Stimulated activated CD8-positive, alpha-beta memory T cell treated with anti-CD3 and anti-CD28 coated beads, Interleukin-4, amount 100 ng/mL, for 1 hour (primary cell): ENCODE measurements at places on chromosomes 2 and 18.

DNA sequence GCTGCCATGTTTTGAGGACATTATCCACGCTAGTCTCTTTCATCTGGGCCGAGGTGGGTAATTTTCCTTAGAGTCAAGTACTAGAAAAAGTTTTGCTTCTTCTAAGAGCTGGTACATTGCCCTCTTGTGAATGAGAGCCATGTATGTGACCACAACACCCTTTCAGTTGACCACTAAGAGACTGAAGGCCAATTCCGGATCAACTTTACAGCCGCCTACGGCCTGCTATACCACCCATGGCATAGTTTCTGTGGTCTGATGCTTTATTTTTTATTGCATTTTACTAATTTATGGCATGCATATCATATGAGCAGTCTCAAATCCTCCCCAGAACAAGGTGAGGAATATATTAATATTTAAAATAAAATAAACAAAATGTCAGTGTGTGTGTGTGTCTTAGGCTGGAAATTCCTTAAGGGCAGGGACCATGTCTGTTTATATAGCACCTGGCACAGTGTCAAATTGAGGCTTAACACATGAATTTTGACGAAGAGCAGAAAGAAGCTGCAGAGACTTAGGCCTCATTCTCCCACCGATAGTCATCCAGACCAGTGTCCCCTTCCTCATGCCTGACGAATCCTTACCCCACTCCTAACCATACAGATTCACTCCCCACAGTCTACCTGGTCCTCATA is 35.4 kb downstream of the PSD4 start:
- DNase-seq: no peak

DNA sequence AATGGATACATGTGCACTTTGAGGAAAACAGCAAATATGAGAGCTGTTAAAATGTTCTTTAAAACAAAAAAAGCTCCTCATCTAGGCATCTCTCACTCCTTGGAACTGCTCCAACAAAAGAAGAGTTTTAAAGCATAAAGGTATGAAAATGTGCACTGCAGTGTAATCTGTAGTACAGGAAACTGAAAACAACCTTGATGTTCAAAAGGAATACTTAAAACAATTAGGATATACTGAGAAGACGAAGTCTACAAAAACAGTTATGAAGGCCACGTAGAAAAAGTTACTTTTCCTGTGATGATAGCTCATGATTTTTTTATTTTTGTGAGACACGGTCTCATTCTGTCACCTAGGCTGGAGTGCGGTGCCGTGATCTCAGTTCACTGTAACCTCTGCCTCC is 2.1 kb upstream of the GPR75 start:
- no peak for DNase-seq

- DNase-seq: no peak
Measured at GRCh38 chr2:88058191-88058590, 2.6 kb upstream of the KRCC1 start.

GRCh38 chr2:172093416-172094293 is 8.3 kb downstream of the DLX1 start:
- no peak for DNase-seq

GRCh38 chr2:65415091-65415490 is 17.3 kb downstream of the SPRED2 start:
- no peak for DNase-seq

DNA sequence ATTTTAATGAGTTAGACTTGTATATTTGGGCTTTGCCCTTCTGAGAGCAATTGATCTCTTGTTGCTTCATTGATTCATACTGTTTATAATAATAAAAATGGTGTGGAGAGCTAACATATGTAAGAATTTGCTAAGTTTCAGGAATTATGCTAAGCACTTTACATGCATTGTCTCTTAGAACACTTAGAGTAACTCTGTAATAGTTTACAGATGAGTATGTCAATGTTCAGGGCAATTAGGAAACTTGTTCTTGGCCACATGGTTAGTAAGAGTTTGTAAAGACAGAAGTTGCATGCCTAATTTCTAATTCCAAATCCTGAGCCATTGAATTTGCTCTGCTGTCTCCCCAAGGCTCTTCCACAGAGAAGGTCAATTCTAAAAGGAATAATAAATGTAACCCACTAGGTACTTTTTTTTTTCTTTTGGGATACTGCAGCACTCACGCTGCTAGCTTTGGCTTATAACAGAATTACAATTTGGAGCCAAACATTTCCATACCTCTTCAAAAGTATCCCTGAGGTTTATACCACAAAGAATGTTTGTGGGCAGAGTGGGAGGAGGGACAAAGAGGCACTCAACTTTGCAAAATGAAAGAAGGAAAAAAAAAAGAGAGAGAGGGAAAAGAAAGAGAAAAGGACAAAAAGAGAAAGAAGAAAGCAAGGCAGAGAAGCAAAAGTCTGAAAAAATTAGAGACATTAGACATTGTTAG is 232.4 kb downstream of the CALCRL start:
- DNase-seq: no peak

DNA sequence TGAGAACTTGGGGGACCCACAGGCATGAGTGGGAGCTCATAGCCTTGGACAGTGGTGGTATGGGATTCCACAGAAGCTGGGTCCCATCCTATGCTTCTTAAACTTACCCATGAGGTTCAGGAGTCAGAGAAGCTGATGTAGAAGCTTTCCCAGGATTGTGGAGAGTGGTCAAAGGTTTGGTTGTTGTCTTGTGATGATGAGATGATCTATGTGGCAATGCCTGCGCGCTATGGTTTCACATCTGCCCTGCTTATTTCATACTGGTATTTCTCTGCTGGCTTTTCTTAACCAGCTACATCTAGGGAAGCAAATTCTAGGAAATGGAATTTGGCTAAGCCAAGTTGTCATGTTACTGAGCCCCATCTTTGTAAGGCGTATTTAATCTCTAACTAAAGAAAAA is 168.6 kb downstream of the ZNF407 start:
- no peak for DNase-seq

DNA sequence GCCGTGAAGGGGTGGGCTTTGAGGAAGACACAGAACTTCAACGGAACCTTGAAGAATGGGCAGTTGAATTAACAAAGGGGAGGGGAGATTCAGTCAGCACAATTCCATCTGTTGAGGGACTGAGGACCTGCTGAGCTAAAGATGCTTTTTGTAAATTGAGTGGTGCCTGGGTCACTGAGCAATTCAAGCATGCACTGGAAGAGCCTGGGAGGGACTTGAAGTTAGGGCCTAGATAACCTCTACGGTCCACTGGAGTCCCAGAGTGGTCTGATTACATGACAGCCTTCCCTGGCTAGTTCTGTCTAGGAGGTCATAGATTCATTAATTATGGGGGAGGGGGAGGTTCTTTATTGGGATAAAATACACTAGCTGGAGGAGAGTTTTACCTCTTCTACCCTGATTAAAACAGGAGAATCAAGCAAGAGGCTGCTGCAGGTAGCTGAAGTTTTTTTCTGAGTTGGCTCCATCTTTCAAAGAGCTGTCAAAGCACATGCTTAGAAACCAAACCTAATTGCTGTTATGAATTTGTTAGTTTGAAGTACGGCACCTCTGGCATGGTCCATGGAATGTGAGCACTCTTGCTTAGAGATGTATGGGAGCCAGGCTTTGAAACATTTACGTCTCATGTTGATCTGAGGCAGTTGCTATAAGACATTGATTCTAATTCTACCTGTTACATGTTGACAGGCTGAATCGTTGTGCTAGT is 290.2 kb downstream of the PRKCE start:
- DNase-seq: no peak

- DNase-seq: no peak
Measured at GRCh38 chr18:44098551-44099098, 582.1 kb upstream of the SETBP1 start.

GRCh38 chr2:113965644-113966043 is 75.8 kb downstream of the ACTR3 start:
- no peak for DNase-seq

GRCh38 chr18:4842287-4842686 is 354.8 kb downstream of the AKAIN1 start:
- no peak for DNase-seq

DNA sequence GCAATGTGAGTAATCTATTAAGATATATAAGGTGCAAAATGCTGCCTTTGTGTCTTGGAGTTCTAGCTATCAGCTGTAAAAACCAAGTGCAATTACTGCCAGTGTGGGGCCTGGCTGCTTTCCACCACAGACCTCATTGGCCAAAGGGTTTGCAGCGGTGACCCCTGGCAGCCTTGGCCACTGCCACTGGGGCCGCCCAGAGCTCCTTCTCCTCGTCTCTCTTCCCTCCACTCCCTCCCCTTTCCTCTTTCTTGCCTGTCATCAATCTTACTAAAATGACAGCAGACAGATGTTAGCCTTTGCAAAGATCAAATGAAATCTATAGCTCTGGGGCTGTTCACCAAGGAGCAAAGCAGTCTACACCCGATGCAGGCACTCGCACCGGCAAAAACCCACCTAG is 986.3 kb downstream of the BCL11A start:
- no peak for DNase-seq

DNA sequence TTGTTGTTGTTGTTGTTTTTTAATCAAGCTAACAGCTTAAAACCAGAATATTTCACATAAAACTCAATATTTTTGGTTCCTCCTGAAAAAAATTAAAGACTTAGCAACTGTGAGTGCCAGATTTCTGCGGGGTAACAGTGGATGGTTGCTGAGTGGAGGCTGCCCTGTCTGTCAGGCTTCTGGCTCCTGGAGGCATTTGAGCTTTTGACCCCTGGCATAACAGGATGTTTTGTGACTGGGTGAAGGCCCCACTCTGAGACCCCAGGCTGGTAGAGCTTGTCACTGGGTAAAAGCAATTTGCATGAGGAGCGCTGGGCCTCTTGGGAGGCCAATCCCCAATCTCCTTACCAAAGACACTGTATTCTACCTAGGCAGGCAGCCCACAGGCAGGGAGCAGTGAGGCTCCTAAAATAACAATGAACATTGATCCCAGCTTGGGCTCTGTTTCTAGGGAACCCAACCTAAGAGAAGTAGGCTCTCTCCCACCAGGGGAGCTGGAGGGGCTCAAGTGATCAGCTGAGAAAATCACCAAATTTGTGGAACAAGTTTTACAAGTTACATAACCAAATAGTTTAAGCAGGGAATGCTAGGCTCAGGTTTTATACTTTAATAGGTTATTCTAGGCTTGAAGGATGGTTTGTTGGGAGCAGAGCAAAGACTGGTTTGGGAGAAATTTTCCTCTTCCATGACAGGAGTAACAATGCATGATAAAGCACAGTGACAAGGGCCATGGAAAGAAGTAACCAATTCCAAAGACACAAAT is 5.9 kb upstream of the SPRED2 start:
- no peak for DNase-seq

GRCh38 chr18:57624988-57625387 is 3.4 kb upstream of the NARS1 start:
- no peak for DNase-seq

DNA sequence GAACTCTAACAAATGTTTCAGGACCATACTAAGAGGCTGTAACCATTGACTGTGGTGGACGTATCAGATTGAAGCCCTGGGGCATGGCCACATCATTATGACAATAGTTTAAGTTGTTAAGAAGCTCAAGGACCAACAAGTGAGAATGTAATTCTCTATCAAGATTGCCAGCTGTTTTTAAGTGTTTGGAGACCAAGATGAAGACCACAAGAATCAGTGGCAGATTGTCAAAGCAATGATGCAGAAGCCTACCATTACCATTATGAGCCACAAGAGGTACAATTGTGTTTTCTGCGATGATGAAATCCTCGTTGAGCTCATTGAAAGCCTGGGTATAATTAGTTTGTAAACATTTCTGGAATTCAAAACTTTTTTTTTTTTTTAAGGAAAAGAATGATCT is 261.1 kb upstream of the ZEB2 start:
- no peak for DNase-seq

DNA sequence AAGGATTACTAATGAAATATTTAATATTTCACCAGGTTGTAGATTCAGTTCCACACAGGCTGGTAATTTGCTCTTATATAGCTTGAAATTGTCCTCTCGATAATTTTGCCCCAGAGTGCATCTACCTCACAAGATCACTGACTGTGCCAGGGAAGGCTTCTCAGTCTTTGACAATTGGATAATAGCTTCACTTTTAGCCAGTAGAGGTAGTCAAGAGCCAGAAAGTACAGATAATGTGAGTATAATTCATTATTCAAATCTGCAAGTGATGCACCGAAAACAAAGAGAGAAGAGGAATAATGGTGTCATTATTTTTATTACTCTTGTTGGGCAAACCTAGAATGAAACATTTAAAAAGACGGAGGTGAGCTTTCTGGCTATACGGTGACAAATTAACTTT is 292.8 kb downstream of the EN1 start:
- DNase-seq: no peak

DNA sequence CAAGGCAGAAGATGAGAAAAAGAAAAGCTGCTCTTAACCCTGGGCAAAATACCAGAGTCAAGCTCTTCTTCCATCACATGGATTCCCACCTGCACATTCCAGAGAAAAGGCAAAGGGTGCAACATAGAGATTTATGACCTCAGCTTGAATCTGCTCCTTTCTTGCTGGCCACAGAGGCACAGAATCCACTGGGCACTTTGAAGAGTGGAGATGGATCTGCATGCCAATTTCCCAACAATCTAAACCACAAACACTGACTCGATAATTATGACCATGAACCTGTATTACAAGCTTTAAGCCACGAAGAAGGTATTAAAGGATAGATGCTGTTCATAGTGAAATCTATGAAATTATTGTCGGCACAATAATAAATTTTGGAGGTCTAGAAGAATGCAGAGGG is 237.3 kb downstream of the PID1 start:
- no peak for DNase-seq

GRCh38 chr2:232300894-232301387 is 77.6 kb upstream of the ALPP start:
- no peak for DNase-seq

DNA sequence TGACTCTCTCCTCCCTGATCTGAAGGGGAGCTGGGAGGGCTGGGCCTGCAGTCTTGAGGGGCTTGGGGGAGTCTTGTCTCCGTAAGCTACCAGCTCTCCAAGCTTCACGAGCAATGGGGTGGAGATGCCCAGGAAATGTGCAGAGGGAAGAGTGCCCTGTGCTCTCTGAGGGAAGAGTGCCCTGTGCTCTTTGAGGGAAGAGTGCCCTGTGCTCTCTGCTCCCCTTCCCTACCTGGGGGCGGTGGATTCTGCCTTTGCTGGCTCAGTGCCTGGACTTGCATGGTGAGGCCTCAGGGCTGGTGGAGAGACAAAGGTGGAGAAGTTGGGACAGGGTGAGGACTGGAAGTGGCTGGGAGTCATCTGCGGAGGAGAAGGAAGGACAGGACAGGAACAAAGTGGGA is 72.7 kb downstream of the TWIST2 start:
- no peak for DNase-seq

DNA sequence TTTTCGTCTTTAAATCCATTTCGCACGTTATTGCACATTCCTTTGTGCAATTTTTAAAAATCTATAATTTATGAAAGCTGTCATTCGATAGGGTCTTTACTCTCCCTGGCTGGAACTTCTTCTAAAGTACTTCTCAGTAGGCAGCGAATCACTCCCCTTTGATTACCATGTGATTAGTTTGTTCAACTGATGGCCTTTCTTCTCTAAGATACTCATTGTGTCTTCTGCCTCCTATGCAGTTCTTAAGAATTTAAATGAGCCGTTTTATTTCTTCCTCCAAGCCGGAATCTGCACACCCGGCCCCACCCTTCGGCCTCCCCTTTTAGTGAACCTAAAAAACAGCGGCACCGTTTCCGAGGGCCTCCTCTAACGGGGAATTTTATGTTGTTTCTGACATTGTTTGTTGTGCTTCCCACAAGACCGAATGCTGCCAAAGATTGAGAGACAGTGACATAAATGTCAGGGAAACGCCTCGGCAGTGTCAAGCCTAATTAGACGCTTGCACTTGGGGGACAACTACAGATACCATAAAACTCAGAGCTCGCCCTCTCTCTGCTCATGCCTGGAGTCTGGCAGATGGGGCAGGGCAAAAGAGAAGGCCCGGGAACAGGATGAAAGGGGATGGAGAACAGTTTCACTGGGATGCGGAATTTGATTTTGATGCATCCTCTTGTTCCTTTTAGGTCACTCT is 255.3 kb downstream of the BCL11A start:
- no peak for DNase-seq
